ENCODE measurements at places on chromosomes 6 and 20.

DNA sequence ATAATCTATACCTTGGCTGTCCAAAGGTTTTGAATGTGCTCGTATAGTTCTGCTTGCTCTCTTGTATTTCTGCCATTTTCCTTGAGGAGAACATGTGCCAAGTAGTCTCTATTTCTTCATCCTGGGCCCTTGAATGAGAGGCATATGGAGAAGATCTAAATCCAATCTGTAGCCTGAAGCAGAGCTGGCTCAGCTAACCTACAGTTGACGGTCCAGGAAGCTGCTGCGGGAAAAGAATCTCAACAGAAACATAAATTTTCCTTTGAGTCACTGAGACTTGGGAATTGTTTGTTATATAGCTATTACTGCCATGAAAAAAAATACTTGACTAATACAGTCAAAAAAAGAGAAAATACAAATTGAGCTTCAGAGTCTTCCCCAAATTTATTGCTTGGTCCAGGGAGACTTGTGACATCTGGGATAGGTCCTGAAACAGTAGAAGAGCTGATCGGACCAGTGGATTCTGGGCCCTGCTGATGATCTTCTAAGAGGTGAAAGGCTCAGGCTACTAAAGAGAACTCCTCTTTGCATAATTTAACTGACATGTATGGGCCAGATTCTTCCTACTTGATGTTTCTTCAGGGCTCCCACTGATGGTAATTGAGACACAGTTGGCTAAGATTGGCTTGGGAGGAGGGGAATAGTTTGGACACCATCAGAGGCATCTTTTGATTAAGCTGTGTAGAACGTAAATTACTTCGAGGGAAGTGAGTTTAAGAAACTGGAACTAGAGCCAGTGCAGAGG is 29.9 kb upstream of the PLCB4 start:
- DNase-seq = peak; percentile 68

GRCh38 chr6:38078671-38079070 is 259.1 kb downstream of the ZFAND3 start:
- no peak for DNase-seq

- DNase-seq = no peak
Observed at GRCh38 chr6:163991321-163991720, 576.8 kb downstream of the QKI start.

DNA sequence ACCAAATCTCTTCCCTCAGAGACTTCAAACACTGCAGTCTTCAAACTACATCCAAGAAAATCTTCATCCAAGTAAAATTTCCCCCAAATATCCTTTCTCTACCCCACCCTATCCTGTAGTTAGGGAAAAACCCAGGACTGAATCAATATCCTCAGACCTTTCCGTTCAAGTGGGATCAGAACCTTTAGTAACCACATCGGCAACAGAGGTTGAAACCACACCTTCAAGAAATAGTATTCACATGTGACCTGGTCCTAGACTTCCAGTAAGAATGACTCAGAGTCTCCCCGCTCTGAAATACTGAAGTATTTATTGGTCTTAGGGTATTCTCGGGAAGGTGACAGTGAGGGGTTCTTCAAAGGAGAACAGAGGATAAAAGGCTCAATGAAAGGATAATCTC is 8.7 kb downstream of the HLA-DPA1 start:
- DNase-seq = no peak

GRCh38 chr20:62977613-62978560 is 25.4 kb downstream of the SLC17A9 start:
- DNase-seq = no peak

GRCh38 chr6:26156850-26157250 is 69.6 kb downstream of the HFE start:
- DNase-seq = no peak

DNA sequence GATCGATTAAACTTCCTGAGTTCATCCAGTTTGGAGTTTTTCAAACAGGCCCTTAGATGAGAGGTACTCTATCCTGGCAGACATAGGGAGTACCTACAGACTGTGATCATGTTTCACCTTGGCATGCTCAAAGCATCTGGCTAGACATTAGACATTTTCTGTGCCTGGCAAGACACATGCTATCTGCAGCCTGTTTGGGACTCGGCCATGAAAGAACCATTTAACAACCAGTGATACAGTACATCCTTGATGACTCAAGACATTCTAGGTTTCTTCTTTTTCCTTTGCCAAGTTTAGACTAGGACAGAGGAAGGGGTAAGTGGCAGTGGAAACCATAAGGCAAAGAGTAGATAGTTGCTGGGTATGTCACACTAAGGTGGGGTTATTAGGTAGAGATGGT is 15.4 kb upstream of the PAQR8 start:
- no peak for DNase-seq

DNA sequence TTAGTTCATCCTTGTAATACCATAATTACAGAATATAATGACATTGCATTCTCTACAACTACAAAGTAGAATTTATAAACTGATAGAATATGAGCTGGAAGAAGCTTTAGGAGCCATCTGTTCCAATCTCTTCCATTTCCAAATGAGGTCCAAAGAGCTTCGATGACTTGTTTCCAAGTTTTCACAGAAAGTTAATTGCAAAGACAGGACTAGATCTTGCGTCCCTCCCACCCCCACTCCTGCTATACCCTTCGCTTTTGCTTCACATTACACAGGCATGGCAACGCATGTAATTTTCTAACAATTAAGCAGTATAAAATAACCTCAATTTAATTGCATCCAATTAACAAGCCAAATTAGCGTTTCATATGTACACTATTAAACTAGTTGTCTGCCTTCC is 7.0 kb downstream of the HIVEP2 start:
- no peak for DNase-seq

- peak; percentile 31 for DNase-seq
Observed at GRCh38 chr6:165850434-165851019, 187.5 kb upstream of the PDE10A start.

- no peak for DNase-seq
Observed at GRCh38 chr6:158647501-158647900, 2.4 kb upstream of the SYTL3 start.

DNA sequence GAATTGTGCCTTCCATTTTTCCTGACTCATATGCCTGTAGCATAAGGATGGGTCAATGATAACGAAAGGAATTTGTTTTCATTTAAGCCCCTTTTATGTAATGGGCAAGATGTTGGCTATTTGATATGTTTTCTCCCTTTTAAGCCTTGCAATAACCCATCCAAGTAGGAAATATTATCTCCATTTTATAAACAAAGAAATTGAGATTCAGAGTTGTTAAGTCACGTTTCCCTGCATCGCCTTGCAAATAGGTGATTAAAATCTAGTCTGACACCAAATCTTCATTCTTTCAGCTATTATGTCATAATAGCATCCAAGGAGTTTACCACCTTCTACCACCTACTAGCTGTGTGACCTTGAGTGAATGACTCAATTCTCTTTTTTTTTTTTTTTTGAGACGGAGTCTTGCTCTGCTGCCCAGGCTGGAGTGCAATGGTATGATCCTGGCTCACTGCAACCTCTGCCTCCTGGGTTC is 7.0 kb downstream of the HNF4A start:
- no peak for DNase-seq

- no peak for DNase-seq
Observed at GRCh38 chr6:169829786-169830185, 78.4 kb downstream of the ERMARD start.

DNA sequence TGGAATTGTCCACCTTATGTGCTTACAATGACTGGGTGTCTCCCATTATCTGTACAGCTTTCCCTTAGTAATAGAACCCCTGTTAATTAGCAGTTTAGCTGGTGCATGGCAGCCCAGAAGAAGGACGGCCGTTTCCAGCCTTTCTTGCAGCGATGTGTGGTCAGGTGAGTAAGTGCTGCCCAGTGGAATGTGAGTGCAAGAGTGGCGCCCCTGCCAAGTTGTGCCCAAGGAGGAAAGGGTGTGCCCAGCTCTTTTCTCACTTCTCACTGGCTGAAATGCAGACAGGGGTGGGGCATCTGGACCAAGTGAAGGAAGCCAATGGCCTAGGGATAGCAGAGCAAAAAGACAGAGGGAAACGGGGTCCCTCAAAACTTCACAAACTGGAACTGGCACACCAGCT is 296.8 kb downstream of the PREX1 start:
- DNase-seq = no peak

- DNase-seq = peak; percentile 60
Observed at GRCh38 chr6:155248008-155249001, 15.5 kb upstream of the CLDN20 start.

DNA sequence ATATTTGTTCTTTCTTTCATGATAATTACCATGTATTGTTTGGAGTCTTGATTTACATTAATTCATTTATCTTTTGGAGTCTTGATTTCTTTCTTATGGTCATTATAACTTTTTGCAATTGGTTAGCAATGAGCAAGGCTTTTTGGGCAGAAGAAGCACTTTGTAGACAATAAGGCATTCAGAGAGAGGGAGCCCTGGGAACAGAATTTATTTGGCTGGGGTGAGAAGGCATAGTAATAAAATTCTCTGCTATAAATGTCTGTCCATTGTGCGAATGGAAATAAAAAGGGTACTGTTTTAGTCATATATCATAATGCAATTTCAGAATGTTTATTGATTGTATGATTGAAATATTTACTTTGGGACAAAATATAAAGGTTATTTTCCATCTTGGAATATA is 147.0 kb downstream of the SLC35F1 start:
- DNase-seq = no peak

GRCh38 chr6:130032758-130033340 is 14.5 kb downstream of the L3MBTL3 start:
- no peak for DNase-seq

GRCh38 chr6:160952633-160953281 is 38.8 kb upstream of the MAP3K4 start:
- no peak for DNase-seq

DNA sequence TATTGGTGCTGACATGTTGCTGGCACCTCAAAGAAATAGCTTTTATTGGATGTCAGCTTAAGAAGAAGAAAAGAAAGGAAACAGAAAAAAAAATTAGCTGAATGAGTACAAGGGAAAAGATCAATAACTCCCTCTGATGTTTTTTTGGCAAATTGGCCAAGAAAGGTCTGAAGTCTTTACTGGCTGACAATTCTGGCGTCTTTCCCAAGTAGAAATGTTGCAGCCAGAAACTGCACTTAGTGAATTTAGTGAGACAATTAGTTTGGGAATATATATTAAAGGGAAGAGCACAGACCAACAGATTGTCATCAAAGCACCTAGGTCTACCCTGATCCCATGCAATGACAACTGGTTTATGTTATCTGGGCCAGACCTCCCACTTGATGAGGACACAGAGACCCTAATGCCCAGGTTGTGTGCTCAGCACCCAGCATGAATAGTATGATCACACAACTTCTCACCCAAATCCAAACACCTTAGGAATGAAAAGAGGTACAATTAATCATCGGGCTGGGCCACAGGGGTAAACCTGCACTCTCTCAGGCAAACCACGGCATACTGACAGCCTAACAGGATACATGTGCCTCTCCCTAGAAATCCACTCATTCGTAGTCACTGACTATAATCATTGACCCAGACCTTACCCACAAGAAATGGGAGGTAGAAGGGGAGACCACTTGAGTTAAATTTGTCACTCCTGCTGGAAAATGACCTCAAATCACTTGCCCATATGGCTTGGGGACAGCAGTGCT is 612.3 kb upstream of the ARID1B start:
- DNase-seq = no peak

GRCh38 chr6:45537539-45537938 is 159.8 kb upstream of the SUPT3H start:
- DNase-seq = peak; percentile 7

GRCh38 chr20:36298061-36298460 is 8.1 kb upstream of the DLGAP4 start:
- DNase-seq = no peak

GRCh38 chr6:111536910-111537527 is 54.0 kb upstream of the REV3L start:
- no peak for DNase-seq

GRCh38 chr6:162907876-162908481 is 180.2 kb downstream of the PACRG start:
- no peak for DNase-seq

DNA sequence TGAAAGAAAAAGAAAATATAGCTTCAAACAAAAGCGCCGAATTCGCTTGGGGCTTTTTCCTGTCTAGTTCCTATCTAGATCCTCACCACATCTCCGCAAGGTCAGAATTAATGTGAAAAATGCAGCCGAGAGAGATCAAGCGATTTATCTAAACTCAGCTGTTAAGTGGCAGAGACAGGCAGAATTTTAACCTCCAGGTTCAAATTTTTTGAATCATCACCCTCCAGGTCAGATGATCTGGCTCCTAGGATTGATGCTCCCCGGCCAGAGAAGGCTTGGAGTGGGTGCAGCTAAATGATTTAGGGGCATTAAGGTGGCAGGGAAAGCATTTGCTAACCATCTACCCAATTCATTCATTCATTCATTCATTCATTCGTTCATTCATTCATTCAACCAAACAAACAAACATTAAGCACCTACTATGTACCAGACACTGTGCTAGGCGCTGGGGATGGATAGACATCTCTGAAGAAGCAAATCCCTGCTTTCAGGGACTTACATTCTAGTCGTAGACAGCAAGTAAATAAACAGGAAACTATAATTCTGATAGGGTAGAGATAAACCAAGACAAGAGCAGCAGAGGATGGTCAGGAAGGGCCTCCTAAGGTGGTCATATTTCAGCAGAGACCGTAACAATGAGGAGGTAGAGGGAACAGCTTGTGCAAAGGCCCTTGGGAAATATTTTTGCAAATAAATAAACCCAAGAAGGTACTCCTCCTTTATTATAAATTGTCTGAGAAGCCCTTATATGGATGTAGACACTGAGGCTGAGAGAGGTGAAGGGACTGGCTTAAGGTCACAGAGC is 672 bp upstream of the UBE2V1 start:
- DNase-seq = no peak

DNA sequence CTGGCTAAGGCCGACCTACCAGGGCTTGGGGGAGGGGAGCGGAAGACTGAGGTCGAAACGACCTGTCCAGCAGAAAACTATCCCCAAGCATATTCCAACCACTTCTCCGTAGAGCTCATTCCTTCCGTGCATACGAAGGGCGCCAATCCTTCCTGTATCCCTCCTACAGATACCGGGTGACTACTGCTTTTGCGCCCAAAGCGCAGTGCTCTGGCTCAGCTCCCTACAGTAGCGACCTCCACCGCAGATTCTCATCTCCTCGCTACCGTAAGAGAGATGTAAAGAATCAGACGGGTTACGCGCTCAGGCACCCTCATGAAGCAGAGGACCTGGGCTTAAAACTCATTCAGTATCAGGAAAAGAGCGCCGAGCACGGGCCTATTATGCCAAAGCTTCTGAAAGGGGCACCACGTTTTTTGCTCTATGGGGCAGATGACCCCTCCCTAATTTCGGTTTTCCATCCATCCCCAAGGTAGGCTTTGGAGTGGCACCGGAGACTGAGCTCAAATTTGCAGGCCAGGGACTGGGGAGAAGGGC is 563 bp upstream of the NNAT start:
- DNase-seq = no peak

Data from stromal cell of bone marrow (primary cell).